Breast epithelium (tissue), 4 donors: ENCODE measurements at places on chromosomes 13 and 19. TPM values are rescaled to one million over a fixed set of nuclear protein-coding genes. Genes with fewer than 3 reads are reported as not detected.
A peak's percentile ranks its signal among the peaks of the same experiment; 100 is the strongest.

GRCh38 chr19:45451131-45451849 is 16.5 kb upstream of the FOSB start:
- DNase-seq: peak; percentile 71

DNA sequence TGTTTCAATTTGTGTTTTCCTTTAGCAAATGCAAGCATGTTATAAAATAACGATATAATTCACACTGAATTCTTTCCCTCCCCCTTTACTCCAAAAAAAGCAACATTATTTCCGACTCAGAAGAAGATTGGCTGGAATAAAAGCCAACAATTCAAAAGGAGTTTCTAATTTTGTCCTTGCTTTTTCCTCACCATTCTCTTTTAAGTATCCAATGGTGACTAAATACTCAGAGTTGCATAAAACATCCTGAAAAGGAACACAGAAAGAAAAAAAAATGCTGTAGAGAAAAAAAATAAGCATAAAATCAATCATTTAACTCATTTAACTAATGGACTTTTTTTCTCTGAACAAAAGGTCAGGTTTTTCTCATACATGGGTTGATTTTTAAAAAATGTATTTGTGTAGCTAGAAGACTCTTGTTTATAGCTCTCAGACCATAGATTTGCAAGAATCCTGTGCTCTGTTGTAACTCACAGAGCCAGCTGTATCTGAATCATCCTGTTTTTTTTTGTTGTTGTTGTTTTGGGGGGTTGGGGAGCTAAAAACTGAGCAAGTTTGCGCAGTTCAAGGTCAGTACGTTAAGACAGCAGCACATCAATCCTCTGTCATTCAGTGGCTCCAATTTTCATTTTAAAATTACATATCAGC is 108.1 kb downstream of the PCDH17 start:
- DNase-seq: no peak

- DNase-seq: no peak
Observed at GRCh38 chr19:13526552-13526951, 20.3 kb upstream of the CACNA1A start.

GRCh38 chr13:50124536-50125303 is 109.5 kb downstream of the KCNRG start:
- peak; percentile 94 for DNase-seq

GRCh38 chr13:20711301-20712044 is 8.0 kb downstream of the IL17D start:
- no peak for DNase-seq

GRCh38 chr19:16554776-16555175 is 12.5 kb upstream of the CHERP start:
- no peak for DNase-seq

DNA sequence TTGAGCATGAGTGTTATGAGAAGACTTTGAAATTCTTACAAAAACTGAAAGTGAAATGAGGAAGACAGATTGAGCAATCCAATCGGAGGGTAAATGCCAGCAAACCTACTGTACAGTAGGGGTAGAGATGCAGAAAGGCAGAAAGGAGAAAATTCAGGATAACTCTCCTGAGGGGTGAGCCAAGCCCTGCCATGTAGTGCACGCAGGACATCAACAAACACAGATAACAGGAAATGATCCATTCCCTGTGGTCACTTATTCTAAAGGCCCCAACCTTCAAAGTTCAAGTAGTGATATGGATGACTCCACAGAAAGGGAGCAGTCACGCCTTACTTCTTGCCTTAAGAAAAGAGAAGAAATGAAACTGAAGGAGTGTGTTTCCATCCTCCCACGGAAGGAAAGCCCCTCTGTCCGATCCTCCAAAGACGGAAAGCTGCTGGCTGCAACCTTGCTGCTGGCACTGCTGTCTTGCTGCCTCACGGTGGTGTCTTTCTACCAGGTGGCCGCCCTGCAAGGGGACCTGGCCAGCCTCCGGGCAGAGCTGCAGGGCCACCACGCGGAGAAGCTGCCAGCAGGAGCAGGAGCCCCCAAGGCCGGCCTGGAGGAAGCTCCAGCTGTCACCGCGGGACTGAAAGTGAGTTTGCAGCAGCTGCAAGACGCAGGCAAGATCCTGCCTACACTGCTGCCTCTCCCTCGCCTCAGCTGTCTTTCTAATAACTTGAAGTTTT is at the start of gene TNFSF13B:
TNFSF13B (plus strand) TSS at position 118 of the 728 bp plus-strand sequence; CDS start at position 296, 178 bp downstream.
- no peak for DNase-seq

DNA sequence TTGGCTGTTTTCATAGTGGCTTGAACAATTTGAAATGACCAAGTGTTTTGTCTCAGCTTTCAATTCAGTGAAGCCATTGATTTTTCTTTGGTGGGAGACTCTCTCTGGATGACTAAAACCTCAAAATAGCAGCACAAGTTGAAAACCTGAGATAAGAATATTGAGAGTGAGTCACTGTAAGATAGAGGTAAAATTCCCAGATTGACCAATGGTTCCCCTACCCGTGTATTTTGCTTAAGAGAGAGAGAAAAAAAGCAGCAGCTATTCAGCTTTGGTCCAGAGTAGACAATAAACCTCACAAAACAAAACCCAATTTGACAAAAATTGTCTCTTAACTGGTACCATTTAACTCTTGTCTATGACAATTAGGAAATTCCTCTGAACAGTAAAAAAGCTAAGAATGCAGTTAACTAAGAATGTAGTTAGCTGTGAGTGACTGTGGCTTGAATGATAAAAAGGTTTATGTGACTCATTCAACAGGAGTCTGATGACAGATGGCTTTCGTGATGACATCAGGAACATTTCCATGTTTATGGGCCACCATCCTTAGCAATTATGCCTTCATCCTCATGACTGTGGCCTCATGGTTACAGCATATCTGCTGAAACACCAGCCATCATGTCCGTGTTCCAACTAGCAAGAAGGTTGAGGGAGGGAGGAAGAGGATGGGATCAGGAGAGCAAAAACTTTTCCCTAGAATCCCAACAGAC is 356.9 kb downstream of the NDFIP2 start:
- DNase-seq: no peak

- no peak for DNase-seq
Observed at GRCh38 chr13:110468986-110469495, 92.5 kb downstream of the RAB20 start.

DNA sequence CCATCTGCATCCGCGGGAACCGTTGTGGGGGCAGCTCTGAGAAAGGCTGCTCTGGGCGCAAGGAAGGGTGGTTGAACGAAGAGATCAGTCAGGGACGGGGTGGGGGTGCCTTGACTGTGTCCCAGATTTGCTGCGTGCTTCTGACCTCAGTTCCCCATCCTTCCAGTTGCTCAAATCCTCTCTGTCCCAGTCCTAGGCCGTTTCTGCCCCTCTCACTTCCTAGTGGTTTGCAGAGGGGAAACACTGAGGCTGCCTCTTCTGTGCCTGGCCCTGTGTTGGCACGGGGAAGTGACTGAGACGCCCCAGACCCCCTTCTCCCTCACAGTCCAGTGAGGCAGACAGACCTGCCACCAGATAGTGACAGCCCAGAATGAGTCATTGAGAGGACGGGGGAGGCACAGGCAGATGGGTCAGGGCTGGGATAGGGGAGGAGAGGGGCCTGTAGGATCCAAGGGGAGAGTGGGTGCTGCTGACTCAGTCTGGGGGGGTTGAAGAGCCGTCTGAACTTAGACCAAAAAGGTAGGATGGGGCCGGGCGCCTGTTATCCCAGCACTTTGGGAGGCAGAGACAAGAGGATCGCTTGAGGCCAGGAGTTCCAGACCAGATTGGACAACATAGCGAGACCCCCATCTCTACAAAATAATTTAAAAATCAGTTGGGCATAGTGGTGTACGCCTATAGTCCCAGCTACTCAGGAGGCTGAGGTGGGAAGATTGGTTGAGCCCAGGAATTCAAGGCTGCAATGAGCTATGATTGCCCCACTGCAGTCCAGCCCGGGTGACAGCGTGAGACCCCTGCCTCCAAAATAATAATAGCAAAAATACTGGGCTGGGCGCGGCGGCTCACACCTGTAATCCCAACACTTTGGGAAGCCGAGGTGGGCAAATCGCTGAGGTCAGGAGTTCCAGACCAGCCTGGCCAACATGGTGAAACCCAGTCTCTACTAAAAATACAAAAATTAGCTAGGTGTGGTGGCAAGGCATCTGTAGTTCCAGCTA is 26.5 kb downstream of the NUMBL start:
- no peak for DNase-seq

GRCh38 chr19:40141551-40141950 is 49.7 kb upstream of the MAP3K10 start:
- no peak for DNase-seq

GRCh38 chr13:101258071-101258470 is 158.2 kb downstream of the NALCN start:
- no peak for DNase-seq

- no peak for DNase-seq
Observed at GRCh38 chr19:3183721-3184641, 1.7 kb upstream of the NCLN start.

DNA sequence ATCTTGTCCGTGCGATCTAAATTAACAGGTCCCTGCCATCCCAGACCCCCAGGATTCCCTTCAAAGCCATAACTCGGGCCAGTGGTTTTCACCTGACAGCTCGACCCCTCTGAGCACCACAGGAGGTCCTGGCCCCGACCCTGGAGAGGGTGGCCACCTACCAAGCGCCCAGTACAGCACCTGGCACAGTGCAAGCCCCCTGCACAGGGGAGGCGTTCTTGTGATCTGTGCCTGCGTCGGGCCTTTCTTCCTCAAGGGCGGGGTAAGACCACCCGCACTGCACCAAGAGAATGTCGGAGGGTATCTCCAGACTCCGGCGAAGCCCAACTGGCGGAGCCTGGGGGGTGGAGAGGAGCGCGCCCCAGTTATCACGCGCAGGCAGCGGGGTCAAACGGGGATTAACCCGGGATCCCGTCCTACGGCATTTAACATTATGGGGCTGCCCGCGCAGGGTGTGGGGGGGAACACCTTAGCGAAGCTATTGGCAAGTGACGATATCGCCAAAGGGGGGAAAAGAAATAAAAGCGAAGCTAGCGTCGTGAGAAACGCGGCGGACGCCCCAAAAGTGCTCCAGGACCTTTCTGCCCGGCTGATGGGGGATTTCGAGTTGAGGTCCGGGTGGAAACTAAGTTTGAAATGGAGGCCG is 1.3 kb upstream of the HNRNPL start:
- no peak for DNase-seq

RNF113B gene
- total RNA-seq: not detected

MAP1S gene
- 15.4 TPM for total RNA-seq

MAST1 gene
- not detected for total RNA-seq

RAB3A gene
- 1.1 TPM for total RNA-seq

ZNF600 gene
- 9.8 TPM for total RNA-seq

NFILZ gene
- total RNA-seq: not detected

CLC gene
- not detected for total RNA-seq
